ENCODE measurements at places on chromosomes 13 and 19. TPM values are rescaled to one million over a fixed set of nuclear protein-coding genes. Genes with fewer than 3 reads are reported as not detected.

GRCh38 chr19:35114353-35115176 lies 1.1 kb upstream of the FXYD3 start:
- no peak for DNase-seq

GRCh38 chr13:66154354-66154753 lies 1075.8 kb downstream of the PCDH9 start:
- no peak for DNase-seq

- no peak for DNase-seq
Observed at GRCh38 chr13:23666582-23666981, 96.4 kb downstream of the TNFRSF19 start.

- no peak for DNase-seq
Observed at GRCh38 chr13:30827578-30827925, 78.5 kb upstream of the MEDAG start.

- DNase-seq, result no peak
Observed at GRCh38 chr13:28817204-28817603, 2.9 kb upstream of the MTUS2 start.

- no peak for DNase-seq
Observed at GRCh38 chr19:19943848-19944582, 43.3 kb downstream of the ZNF93 start.

DNA sequence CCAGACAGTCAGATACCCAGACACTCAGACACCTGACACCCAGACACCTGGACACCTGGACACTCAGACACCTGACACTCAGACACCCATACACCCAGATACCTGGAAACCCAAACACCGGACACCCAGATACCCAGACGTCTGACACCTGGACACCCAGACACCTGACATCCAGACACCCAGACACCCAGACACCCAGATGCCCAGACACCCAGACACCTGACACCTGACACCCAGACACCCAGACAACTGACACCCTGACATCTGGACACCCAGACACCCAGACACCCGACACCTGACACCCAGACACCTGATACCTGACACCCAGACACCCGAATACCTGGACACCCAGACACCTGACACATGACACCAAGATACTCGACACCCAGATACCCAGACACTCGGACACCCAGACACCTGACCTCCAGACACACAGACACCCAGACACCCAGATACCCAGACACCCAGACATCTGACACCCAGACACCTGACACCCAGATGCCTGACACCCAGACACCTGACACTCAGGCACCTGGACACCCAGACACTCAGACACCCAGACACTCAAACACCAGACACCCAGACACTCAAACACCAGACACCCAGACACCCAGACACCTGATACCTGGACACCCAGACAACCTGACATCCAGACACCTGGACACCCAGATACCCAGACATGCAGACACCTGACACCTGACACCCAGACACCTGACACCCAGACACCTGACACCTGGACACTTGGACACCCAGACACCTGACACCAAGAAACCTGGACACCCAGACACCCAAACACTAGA lies 19.1 kb downstream of the C19orf12 start:
- DNase-seq, result no peak

GRCh38 chr13:51739027-51739764 lies 64.8 kb downstream of the DHRS12 start:
- no peak for DNase-seq

- no peak for DNase-seq
Observed at GRCh38 chr19:29927944-29928625, 14.0 kb upstream of the URI1 start.

- DNase-seq, result no peak
Observed at GRCh38 chr19:2556221-2557092, 80.5 kb downstream of the GADD45B start.

DNA sequence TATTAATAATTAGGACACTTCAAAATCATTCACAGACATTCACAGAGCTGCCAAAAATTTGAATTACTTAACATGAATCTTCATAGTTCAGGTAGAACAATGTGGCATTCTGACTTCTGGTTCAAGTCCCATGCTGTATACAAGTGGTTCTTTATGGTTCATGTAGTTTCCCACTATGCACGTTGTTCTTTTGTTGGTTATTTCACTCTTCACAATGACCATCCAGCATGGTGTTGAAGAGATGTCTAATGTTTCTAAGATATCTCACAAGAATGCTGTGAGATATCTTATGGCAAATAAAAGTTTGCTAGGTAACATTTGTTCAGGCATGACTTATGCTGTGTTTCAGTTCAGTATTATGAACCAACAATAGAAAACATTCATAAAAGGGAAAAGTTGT lies 88.2 kb upstream of the SLITRK6 start:
- no peak for DNase-seq

The AXL gene
- 19.8 TPM for total RNA-seq

The CDX2 gene
- total RNA-seq, result not detected
